ENCODE measurements at places on chromosomes 3 and 15.

DNA sequence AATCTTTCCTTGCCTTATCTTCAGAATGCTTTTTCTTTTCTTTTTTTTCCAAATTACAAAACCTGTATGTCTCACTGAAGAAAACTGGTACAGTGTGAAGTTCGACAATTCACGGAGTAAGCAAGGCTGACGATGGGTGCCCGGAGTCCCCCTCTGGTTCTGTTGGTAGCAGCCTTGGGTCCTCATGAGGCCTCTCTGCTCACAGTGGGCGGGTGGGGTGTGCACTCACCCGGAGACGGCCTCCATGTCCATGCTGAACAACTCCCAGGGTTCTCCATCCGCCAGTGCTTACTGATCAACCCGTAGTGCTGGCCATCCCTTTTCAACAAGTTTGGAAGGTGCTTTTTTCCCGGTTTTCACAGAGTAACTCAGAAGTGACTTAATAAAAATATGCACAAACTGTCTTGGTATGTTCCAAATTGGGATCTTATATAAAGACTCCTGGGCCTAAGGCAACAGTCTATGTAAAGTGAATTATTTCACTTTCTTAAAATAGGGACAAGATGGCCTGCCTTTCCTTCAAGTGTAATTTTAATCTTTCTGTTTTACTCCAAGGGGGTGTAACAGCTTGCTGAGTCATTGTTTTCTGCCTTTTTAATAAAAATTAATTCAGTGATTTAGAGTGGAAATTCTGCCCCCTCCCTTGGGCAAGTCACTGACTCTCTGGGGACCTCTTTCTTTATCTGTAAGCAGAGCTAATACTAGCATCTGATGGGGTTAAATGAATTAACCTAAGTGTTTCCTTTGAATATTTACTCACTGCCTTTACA, 23.7 kb downstream of the LRRK1 start:
- no peak for DNase-seq

DNA sequence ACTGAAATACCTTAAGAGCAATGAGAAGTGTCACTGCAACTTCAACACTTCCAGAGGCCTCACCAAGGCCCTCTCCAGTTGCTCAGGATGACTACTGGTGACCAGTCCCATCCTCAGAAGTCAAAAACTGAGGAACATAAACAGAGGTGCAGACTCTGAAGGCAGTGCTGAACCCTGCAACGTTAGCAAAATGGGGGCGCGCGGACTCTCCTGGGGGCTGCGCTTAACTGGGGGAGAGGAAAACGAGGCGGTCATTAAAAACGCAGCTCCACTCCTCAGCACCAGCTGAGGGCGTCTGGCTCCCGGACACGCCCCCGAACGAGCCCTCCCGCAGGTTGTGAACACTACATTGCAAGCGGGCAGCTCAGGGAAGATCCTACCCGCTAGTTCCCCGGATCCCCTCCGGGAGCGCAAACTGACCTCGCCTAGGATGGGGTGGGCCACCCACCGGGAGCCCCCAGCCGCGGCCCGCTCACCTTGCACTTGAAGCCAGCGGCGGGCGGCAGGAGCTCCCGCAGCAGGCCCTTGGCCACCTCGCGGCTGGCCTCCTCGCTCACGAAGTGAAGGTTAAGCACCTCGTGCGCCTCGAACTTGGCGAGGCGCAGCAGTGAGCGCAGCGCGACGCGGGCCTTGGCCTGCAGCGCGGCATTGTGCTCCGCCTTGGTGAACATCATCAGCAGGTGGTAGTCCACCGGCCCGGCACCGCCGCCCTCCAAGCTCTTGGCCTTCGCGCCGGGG, 711 bp downstream of the XXYLT1 start:
- DNase-seq = no peak

- DNase-seq = no peak
Measured at GRCh38 chr3:186208296-186208989, 99.6 kb upstream of the ETV5 start.

DNA sequence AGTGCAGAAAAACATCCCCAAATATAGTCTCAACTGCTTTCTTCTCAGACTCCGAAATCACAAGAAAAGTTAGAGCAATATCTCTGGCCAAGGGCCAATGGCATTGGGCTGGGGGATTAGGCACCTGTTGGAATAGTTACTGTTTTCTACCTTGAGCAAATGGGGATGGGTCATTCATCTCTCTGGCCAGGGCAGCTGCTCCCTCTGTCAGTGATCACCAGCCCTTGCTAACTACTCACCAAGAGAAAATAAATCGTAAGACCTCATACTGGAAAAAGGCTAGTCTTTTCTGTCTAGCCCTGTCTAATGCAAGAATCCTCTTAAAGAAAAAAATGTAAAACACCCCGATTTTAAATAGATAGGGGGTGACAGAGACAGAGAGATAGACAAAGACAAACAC, 10.9 kb downstream of the CERS3 start:
- no peak for DNase-seq

- DNase-seq = no peak
Measured at GRCh38 chr3:134971306-134971705, 176.2 kb downstream of the EPHB1 start.

DNA sequence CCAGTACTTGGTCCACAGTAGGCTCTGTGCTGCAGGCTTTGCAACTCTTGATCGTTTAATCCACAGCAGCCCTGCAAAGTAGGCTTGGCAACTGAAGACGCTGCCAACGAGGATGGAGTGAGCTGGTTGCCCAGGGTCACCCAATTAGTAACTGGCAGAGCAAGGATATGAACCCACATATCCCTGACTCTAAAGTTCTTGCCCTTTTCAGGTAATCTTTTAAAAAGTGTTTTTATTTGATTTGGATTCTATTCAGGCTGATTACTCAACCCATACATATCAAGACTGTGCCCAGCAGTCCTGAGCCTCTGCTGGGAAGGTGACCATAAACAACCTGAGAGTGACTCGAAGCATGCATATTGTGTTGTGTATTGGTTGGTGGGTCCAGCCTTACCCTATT, 50.3 kb downstream of the PSMD6 start:
- DNase-seq = no peak

- peak; percentile 80 for DNase-seq
Measured at GRCh38 chr3:11060500-11061251, 68.1 kb downstream of the SLC6A1 start.

- no peak for DNase-seq
Measured at GRCh38 chr15:88782465-88782864, 20.8 kb upstream of the ACAN start.

DNA sequence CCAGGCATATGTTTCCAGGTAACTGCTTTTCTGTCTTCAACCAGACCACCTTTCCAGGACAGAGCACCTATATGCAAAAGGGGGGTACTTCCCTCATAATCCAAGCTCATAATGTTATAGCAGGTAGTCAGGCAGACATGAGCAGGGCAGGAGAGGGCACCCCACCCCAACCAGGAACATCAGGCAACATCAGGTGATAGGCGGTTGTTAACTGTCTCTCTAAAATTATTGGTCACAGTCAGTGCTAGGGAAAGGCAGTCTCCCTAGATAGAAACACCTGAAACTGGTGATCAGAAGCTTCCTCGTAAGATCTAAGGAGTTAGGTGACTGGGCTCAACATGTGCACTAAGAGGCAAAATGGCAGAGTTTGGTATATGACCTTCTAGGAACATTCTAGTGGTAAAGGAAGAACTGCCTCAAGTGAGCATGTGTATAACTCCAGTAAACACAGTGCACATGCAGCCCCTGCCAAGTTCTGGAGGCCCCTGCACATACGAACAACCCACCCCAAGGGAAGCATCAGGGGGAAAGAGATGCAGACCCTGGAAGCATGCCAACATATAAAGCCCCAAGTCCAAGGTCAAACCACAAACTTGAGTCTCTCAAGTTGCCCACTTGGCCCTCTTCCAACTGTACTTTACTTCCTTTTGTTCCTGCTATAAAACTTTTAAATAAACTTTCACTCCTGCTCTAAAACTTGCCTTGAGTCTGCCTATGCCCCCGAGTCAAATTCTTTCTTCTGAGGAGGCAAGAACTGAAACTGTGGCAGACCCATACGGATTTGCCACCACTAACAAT, 270.9 kb downstream of the ULK4 start:
- DNase-seq = no peak

GRCh38 chr3:101995371-101996046, 146.2 kb downstream of the NFKBIZ start:
- DNase-seq = no peak

GRCh38 chr3:42497009-42497731, 5.3 kb upstream of the VIPR1 start:
- DNase-seq = peak; percentile 40

GRCh38 chr3:59308001-59308400, 258.2 kb upstream of the CFAP20DC start:
- DNase-seq = no peak

DNA sequence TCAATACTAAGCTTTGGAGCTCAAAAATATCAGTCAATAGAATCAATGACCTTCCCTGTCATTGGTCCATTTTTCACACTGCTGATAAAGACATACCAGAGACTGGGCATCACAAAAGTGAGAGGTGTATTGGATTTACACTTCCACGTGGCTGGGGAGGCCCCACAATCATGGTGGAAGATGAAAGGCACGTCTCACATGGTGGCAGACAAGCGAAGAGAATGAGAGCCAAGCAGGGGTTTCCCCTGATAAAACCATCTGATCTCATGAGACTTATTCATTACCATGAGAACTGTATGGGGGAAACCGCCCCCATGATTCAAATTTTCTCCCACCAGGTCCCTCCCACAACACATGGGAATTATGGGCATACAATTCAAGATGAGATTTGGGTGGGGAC, 81.9 kb downstream of the ANXA2 start:
- no peak for DNase-seq

- DNase-seq = no peak
Measured at GRCh38 chr3:105960381-105960780, 91.6 kb upstream of the CBLB start.

- no peak for DNase-seq
Measured at GRCh38 chr3:12121466-12121865, 37.2 kb downstream of the TIMP4 start.

DNA sequence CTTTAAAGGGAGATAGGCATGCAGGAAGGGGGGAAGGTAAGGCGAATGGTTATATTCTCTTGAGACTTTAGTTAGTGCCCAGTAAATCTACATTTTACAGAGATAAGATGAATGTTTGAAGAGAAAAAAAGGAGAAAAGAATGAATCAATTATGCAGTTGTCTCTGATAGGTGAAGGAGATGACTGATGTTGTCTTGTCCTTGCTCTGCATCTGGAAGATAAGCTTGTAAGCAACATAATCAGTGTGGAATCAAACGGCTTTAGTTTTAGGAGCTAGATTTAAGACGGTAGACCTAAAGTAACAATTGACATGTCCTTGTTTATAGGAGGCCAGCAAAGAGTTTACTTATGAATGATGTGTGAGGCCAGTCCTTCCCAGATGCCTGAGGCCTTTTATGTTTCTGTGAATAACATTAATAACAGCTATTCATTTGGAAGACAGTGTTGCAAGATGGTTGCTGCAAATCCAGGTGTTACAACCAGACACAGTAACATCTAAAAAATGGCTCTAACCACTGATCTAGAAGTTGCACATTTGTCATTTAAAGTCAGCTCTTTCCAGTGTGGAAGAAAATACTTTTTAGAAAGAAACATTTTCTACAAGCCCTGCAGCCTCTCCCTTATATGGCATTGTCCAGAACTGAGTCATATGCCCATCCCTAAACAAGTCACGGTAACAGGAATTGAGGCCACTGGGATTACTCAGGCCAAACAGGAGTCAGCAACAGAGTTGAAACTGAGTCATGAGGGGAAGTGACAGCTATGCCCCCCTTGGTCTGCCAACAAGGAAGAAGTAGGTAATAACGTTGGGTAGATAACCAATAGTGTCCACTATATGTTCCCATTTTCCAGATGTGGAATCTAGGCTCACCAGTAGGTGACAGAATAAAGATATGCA, 77.5 kb upstream of the FBN1 start:
- DNase-seq = no peak

DNA sequence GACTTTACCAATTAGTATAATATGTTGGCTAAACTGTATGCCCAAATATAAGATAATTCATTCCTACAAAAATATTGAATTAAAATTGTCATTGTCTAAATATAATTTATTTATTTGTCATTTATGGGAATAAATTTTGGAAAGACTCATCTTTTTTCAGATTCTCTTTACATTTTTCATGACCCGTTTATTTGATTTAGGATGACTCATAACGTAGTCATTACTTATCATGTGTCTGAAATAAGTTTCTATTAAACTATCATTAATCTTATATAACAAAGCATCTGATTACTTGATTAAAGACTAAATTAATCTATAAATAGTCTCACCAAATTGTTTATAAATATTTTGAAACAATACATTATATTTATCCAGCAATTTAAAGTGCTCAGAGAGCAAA, 516.6 kb downstream of the CADM2 start:
- no peak for DNase-seq

DNA sequence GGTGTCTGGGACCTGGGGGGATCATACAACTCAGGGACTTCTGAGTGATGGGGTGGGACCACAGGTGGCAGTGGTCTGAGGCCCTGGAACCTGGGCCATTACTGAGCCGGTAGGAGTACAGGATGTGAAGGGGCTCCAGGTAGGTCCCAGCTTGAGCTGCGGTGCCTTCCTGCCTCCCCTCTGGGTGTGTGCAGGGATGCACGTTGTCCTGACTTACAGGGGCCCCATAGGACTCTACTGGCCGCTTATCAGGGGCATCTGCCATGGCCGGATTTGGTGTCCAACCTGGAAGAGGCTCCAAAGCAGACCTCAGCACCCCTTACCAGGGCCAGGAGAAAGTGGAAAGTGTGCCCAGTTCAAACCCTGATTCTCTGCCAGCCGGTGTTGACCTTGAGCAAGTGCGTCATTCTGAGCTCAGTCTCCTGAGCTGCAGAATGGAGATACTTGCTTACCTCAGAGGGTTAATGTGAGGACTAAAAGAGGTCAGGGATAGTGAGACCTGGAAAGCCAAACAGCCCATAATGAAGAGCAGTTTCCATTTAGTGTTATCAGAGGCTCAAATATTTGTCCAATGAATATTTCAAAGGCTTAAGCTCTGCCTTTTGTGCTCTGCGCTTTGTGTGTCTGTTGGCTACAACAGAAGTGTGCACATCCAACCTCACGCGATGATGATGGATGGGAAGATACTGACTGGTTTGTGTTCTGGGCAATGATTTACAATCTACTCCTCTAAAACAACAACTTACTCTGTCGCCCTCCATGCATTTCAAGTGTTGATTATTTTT, 35.4 kb upstream of the ESYT3 start:
- DNase-seq = no peak

DNA sequence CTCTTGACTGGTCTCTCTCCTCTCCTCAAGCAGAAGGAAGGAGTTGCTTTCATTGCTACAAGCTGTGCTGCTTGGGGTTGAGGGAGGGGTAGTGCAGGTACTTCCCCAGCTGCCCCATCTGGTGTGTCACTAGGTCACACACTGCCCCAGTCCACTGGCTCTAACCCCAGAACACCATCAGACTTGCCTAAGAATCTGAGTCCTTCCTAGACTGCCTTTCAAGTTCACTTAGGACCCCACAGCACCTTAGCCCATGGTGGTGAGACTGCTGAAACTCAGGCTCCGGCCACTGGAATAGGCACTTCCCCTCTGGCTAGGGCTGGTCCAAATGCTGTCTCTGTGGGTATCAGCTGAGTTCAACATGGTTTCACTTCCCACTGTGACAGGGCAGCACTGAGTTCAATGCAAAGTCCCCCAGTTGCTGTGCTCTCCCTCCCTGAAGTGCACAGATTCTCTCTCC, 279.7 kb upstream of the GOLGA6L4 start:
- no peak for DNase-seq

Measured in sciatic nerve (tissue), 2 donors.